ENCODE measurements at places on chromosomes 2 and 18. TPM values are rescaled to one million over a fixed set of nuclear protein-coding genes. Genes with fewer than 3 reads are reported as not detected.

TUBB8B gene
- 8.0 TPM for total RNA-seq

GRCh38 chr2:161273038-161273760 is 35.0 kb upstream of the PSMD14 start:
- no peak for DNase-seq

TCF23 gene
- total RNA-seq = 5.5 TPM

DNA sequence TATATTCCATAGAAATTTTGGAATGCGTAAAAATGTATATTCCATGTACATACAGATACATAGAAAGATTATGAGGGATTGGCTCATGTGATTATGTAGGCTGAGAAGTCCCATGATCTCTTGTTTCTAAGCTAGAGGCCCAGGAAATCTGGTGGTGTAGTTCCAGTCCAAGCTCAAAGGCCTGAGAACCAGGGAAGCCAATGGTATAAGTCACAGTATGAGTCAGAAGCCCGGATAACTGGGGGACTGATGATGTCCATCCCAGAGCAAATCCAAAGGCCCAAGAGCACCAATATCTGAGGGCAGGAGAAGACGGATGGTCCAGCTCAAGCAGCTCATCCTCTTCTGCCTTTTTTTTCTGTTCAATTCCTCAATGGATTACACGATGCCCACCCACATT is 385.0 kb upstream of the KLHL29 start:
- no peak for DNase-seq

DNA sequence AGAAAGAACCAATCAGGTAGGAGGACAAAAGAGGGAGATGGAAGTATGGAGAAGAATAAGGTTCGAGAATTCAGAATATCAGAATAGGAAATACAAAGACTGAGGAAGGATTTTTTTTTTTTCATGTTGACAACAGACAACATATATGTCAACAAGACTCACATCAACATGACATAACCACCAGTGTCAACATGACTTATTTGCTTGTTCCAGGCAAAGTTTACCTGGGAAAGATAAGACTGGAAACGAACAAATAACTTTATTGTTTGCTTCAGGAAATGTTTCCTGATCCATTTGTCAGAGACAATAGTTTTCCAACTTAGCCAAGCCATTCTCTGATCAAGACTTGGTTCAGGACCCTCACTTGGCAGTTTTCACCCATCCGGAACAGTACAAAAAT is 321.9 kb upstream of the NETO1 start:
- no peak for DNase-seq

GRCh38 chr2:144382849-144383248 is 137.1 kb downstream of the ZEB2 start:
- no peak for DNase-seq

GKN1 gene
- total RNA-seq = not detected

- DNase-seq = no peak
Measured at GRCh38 chr18:37854396-37854795, 288.8 kb upstream of the CELF4 start.

EVX2 gene
- total RNA-seq = 1.5 TPM

POMC gene
- total RNA-seq = 55.7 TPM

- no peak for DNase-seq
Measured at GRCh38 chr2:147250652-147251356, 594.0 kb upstream of the ACVR2A start.

DNA sequence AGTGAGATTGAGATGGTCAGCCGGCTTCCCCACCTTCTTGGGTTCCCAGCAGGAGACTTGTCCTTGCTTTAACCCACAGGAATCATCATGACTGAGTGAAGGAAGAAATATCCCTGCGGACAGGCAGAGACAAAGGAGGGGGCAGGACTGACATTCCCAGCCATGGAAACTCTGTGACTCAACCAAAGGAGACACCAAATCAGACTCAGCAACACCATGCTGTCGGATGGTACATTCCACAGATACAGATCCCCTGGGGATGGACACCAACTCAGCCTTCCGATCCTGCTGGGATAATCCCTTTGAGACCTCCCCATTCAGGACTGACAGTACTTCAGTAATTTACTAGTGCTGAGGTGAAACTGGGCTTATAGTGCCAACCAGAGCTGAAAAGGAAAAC is 518.3 kb downstream of the XIRP2 start:
- no peak for DNase-seq

- no peak for DNase-seq
Measured at GRCh38 chr2:128537646-128538045, 219.0 kb upstream of the HS6ST1 start.

Data from testis (tissue), 5 donors.